ENCODE measurements at places on chromosomes 3 and 15.

DNA sequence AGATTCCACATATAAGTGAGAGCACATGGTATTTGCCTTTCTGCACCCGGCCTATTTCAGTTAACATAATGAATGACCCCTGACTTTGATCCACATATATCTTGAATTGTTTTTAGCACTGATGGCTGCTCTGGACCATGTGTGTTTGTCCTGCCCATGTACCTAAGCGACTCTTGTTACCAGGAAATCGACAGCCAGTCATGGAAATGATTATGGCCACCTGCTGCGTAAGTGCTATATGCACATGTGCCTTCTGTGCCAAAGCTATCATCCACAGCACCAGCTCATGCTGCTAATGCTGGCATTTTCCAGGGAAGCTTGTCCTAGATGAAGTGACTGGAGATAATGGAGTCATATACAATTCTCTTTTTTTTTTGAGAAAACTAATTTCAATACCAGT lies 103.7 kb downstream of the PEX5L start:
- no peak for DNase-seq

DNA sequence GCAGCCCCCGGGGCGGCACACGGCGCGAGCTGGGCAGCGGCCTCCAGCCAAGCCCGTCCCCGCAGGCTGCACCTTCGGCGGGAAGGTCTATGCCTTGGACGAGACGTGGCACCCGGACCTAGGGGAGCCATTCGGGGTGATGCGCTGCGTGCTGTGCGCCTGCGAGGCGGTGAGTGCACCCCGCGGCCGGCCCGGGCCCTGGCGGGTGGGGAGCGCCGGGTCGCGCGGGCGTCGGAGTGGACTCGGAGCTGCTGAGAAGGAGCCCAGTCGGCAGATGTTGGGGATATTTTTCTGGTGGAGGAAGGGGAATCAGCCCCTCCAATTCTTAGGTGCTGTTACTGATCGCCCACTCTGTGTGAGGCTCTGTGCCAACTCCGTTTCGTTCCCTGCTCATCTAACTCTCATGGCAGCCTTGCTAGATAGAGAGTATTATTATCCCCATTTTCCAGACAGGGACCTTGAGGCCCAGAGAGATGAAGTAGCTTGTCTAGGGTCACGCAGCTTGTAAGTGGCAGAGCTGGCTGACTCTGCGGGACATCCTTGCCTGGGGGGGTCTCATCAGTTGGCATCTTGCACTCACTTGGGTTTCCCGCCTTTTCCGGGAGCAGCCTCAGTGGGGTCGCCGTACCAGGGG lies 890 bp downstream of the CHRD start:
- no peak for DNase-seq

- DNase-seq: no peak
Measured at GRCh38 chr3:30502051-30502741, 104.2 kb upstream of the TGFBR2 start.

DNA sequence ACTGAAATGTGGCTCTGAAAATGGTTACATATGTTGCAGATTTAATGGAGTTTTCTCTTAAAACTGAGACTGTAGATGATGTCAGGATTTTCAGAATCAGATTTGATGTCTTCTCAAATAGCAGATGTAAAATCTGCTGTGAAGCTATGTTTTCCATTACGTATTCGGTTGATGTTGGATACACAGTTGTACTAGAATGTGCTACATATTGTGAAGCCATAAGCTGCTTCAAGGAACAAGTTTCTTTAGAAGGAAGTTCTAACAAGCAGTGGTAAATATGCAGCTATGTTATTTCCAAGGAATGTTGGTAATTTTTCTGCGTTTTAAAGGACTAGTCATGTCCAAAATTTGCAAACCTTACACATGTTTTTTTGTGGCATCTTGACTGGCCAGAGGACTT lies 197.7 kb downstream of the RBMS3 start:
- no peak for DNase-seq

DNA sequence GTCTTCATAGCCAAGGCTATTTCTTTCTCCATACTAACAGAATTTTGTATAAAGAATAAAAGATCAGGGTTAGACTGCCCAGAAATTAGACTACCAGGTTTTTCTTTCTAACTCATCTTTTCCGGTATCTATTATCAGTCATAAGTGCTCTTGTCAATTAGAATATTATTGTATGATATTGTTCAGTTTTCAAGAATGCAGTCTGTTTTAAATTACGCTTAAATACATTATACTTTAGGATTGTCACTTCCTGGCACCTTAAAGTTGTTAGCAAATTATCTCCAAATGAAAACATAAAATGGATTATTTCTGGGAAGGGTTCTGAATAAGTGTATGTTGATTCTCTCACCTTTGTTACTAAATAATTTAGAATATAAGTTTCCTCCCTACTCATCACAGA lies 497.2 kb downstream of the IGSF11 start:
- DNase-seq: no peak

DNA sequence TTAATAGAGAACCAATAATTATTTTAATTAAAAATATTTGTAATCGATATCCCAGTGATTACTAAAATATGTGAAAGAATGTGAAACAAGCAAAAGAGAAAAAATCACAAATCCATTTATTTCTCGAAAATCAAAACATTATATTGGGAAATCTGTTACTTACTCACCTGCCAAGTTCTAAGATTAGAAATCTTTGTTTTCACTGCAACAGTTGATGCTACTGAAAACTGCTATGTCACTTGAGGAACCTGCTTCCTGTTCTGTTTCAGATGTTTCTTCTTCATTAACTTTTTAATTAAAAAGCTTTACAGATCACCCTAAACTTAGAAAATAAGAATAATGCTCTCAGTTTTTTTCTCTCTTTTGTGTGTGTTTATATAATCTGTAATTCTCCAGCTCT lies 13.7 kb upstream of the DPH6 start:
- no peak for DNase-seq

- DNase-seq: no peak
Measured at GRCh38 chr15:96948981-96949380, 618.5 kb downstream of the NR2F2 start.

- DNase-seq: no peak
Measured at GRCh38 chr15:84812842-84813241, 4.3 kb upstream of the ALPK3 start.

DNA sequence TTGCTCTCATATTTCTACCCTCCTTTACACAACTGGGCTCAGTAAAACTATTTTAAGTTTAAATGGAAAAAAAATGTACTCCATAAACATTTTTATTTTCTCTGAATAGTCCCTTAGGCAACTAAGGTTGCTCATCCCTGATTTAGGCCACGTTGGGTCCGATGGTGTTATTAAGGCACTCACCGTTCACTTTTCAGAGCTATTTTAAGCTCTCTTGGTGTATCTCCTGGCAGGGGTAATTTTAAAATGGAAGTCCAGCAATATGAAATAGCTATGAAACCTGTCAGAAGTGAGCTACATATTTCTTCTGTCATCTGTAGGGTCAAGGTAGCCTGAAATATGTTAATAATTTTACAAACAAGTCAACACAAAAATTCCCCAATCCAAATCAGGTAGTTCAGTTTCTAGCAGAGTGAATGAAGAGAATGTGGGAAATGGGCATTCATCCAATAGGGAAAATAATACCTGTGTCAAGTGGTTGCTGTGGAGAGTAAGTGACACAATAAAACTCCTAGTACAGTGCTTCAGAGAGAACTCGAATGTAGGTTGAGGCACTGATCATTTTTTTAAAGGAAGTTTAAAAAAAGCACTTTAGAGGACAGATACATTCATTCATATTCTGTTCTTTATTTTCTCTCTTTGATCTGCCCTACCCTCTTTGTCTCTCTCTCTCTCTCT lies 209.3 kb upstream of the FEZF2 start:
- DNase-seq: no peak

DNA sequence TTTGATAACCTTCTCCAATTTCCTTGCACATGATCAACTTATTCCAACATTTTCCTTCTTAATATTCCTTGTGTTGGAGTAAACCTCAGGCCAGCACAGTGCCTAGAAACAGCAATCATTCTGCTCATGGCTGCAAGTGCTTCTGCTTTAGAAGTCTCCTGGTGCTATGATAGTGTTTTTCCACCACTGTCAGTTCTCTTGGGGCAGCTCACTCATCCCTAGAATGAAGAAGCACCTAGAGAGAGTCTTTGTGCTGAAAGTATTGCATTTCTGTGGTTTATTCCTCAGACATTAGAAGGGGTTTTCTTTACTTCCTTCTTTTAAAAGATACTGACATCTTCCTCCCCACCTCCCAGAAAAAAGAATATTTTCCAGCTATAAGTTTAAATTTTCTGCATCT lies 183.5 kb downstream of the RYR3 start:
- no peak for DNase-seq

DNA sequence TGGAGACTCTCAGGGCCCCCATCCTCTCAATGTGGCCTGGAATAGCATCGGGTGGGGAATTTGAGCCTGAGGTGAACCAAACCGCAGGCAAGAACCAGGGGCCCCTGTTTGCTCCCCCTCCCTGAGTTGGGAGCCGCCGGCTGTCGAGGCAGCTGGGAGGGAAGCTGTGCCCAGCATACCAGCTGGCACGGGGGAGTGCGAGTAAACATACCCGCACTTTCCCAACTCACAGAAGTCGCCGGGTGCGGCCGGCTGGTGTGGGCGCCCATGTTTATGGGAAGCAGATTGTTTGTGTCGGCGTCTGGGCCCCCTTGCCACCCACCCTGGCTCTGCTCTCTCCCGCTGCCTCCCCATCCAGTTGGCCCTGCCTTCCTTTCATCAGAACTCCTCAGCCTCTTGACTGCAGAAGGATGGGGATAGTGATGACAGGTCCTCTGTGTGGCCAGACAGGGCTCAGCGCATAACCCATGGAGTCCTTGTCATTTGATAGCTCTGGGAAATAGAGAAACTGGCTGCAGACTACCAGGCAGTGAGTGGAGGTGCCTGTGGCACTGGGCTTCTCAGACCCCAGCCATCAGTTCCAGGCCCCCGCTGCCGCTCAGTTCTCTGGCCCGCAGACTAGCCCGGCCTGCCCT lies 60.4 kb downstream of the CACNA2D2 start:
- DNase-seq: no peak

DNA sequence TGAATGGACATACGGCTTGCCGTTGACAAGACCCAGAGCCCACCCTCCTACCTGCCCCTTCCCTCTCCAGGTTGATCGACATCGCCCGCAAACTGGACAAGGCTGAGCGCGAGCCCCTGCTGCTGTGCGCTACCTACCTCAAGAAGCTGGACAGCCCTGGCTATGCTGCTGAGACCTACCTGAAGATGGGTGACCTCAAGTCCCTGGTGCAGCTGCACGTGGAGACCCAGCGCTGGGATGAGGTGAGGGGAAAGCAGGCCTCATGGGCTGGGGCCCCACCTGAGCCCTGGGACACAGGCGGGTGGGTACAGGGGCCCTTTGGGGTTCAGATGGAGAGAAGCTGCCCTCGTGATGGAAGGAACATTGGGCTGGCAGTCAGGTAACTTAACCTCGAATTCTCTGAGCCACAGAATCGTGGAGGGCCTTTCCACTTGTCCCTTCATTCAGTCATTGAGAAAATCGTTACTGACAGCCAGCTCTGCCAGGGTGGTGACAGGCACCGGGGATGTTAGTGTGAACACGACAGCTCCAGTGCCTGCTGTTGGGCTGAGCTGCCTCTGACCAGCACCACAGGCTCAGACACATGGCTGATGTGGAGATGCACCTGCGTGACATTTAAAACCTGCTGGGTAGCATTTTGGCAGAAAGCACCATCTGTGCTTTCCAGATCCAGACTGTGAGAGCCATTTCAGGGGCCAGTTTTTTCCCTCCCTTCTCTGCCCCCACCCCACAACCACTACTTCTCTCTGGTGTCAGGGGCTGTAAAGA lies 25.6 kb upstream of the RHO start:
- DNase-seq: no peak

DNA sequence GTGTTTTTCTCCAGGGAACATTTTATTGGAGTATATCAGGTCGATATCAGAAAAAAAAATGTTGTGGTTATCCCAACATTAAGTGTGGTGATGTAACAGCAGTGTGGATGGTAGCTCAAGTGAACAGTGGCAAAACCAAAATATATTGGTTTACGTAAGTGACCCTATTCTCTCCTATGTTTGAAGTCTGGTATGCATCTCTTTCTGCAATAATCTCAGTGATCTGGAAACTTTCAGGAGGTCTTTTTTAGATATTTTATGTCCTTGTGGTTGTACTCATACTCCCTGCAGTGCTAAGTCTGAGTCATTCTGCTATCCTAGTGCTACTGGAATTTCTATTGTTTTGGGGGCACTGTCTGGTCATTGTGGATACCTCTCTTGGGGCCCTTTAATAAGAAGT lies 137.9 kb downstream of the SNRPN start:
- no peak for DNase-seq

DNA sequence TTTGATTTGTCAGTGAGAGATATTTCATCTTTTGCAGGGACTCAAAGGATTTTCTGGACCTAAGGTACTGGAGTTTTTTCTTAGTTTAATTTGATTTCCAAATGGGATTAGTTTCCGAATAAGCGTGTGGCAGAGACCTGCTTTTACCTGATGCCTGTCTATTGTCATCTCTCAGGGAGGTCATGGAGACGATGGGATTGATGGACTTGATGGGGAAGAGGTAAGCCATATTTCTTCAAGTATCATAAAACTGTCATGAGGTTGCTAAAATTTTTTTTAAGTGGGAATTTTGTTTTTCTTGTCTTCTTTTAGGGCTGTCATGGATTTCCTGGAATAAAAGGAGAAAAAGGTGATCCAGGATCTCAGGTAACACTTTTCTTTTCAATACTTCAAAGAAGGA lies 60.5 kb downstream of the COL6A5 start:
- DNase-seq: no peak
